ENCODE measurements at places on chromosomes 13 and 19.

DNA sequence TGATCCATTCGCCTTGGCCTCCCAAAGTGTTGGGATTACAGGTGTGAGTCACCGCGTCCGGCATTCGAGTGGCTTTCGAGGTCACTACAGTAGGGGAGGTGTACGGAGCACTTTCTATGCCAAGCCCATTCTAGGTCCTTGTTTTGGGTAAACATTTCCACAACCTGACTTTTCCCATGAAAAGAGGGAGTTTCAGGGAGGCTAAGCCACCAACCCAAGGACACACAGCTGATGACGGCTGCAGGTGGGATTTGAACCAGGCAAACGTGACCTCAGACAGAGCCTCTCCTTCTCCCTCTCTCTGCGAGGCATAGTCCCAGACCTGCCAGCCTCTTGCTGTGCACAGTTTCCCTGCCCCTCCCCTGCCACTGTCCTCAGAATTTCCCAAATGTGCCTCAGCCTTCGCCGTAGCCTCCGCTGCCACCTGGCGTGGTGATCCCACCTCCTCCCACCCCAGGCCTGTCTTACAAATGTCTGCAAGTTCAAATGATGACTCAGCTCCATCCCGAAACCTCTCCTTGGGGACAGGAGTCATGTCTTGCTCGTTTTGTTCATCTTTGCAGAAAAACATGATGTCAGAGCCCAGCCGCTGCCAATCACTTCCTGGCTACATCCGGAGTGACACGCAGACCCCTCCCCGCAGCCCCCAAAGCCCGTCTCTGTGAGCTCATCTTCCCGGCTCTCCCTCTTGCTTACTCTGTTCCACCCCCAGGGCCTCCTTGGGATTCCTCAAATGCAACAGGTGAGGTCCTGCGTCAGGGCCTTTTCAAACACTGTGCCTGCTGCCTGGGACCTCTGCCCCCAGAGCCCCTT lies 6.6 kb upstream of the GADD45B start:
- DNase-seq: no peak

- DNase-seq: no peak
Measured at GRCh38 chr13:57631596-57632275, at the start of gene PCDH17. Gene PCDH17, plus strand, starts transcription at chr13:57631744. Its CDS starts 803 bp downstream, at chr13:57632547.

DNA sequence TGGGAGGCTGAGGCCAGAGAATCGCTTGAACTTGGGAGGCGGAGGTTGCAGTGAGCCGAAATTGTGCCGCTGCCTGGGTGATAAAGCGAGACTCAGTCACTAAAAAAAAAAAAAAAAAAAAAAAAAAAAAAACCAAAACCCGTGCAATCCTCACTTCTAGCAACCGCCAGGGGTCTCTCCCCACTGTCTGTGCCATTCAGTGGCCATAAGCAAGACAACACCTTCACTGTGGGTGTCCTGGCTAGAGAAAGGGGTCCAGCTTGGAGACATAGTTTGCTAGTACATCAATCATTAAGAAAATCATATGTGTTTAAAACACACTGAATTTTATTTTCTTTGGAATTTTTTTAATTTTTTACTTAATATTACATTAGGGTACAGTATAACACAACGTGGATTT lies 68.2 kb downstream of the RASL11A start:
- no peak for DNase-seq

GRCh38 chr19:2187159-2187558 lies 23.4 kb downstream of the DOT1L start:
- DNase-seq: no peak

DNA sequence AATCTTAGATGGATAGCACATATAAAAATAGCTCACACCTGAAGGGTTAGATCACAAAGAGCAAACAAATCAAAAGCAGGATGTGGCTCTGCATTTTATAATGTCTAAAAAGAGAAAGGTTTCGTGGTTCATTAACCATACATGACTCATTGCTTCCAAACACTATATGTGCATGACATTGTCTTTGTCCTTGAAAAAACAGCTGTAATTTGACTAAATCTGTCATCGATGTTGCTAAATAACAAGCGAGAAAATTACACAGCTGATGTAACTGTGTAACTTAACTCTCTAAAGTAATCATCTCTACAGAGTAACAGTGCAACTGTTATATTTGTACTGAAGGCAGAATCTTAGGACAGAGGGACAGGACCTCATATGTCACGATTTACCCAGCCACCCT lies 383.1 kb upstream of the GPC6 start:
- DNase-seq: no peak

- no peak for DNase-seq
Measured at GRCh38 chr19:19820774-19821320, 703 bp downstream of the ZNF506 start.

Data from GF-D8 (cell line).